ENCODE measurements at places on chromosomes 4 and X.

- no peak for DNase-seq
These were observed 73.8 kb downstream of the KIT start for GRCh38 chr4:54731552-54731951.

- DNase-seq = no peak
These were observed 454.9 kb downstream of the PDGFC start for GRCh38 chr4:156516698-156517097.

DNA sequence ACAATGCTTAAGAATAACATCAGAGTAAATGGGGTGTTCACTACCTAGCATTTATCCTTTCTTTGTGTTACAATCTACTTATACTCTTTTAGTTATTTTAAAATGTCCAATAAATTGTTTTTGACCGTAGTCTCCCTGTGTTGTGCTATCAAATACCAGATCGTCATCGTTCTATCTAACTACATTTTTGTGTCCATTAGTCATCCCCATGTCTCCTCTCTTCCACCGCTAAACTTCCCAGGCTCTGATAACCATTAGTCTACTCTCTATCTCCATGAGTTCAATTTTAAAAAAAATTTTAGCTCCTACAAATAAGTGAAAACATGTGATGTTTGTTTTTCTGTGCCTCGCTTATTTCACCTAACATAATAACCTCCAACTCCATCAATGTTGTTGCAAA lies 381.9 kb downstream of the PRDM5 start:
- DNase-seq = no peak

- DNase-seq = no peak
These were observed 120.0 kb downstream of the SPRY1 start for GRCh38 chr4:123516576-123516975.

- DNase-seq = no peak
These were observed 120.3 kb upstream of the ATXN3L start for GRCh38 chrX:13440176-13440575.

DNA sequence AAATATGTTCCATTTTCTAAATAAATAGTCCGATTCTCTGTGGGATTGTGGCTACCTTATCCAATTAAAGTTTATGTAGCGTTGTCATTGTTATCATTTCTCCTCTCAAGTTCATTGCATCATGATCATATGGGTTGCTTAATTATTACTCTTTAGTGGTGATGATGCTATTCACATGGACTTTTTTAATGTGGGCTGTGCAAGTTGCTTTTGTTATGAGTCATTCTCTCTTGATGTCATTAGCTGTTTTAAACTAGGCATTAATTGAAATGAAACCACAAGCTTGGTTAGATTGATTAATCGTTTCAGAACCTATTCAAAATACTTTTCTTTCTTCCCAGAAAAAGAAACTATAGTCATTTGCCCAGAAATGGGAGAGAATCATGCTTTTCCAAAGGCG lies 38.2 kb downstream of the NHS start:
- DNase-seq = no peak

- peak; percentile 90 for DNase-seq
These were observed at the start of gene ARMCX4 for GRCh38 chrX:101485212-101485949. Gene ARMCX4, plus strand, starts transcription at chrX:101485456. Its CDS starts 3,134 bp downstream, at chrX:101488590.

- DNase-seq = no peak
These were observed 149.7 kb downstream of the ANTXR2 start for GRCh38 chr4:79923281-79923680.

DNA sequence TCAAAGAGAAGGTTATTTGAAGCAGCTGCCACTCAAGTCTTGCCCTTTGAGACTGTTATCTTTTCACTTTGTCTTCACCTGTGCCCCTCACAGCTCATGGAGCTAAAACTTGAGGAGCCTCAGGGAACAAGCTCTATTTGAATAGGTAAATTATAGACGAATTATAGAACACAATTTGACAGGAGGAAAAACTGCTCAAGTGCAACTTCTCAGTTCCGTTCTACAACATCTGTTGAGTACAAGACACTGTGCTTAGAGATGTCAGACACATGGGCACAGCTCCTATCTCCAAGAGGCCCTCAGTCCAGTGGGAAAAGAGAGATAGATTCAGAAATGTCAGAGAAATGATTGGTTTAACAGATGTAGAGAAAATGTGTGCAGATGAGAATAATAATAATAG lies 5.1 kb downstream of the PPP1R2C start:
- no peak for DNase-seq

DNA sequence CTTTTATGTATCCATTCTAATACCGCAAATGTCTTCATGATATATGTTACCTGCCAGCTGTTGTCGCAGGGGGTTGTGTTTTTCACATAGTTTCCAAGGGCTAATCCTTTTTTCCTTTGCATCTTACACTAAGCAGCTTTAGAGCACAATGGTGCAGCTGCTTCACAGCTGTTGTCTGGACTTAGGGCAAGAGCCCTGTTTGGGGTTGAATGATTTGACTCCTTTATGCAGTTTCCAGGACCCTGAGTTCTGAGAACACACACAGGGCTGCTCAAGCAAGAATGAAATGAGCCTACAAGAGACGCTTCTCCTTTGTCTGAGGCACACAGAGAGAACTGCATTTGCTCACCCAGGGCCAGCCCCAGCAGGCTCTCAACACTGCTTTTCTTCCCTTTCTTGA lies 20.2 kb downstream of the CCNG2 start:
- no peak for DNase-seq

DNA sequence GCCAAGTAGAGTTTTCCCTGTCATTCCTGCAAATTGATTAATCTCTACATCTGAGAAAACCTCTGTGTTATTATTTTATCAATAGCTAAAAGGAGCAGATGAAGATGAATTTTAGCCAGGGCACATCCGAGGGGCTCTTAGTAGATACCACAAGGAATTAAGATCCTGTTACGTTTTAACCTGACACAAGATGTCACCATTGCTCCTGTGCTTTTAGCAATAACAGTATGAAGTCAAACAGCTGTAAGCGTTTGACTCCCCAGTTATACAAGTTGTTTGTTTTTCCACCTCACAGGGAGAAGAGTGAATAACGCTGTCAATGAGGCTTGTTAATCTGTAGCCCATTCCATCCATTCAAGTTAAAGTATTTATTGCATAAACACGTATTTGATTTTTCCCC lies 76.0 kb upstream of the AP1S2 start:
- no peak for DNase-seq

GRCh38 chr4:161601011-161601410 lies 562.8 kb downstream of the FSTL5 start:
- no peak for DNase-seq

- no peak for DNase-seq
These were observed 63.7 kb upstream of the PDGFRA start for GRCh38 chr4:54165438-54165837.

- no peak for DNase-seq
These were observed 30.0 kb downstream of the TLR2 start for GRCh38 chr4:153713866-153714646.

DNA sequence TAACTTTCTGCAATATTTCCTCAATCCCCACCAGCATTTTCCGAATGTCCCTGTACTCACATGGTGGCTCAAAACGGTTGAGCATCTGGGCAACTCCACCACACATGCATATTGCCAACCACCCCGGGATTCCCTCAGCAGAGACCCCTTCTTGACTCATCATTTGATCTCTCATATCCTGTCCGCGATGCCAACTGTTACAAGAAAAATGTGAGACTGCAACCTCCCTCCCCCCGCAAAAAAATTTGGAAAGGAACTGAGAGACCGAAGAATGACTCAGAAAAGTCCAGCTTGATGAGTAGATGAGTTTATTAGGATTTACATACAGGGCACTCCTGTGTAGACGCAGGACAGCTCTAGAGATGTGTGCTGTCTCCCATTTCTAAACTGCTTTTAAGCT lies 561.4 kb downstream of the ZIC3 start:
- DNase-seq = no peak

GRCh38 chr4:76570141-76570973 lies 135.3 kb downstream of the SHROOM3 start:
- DNase-seq = no peak

- no peak for DNase-seq
These were observed 433.8 kb downstream of the NAF1 start for GRCh38 chr4:162732876-162733275.

Measured in H9 (cell line).